ENCODE measurements at places on chromosomes 6 and 20.

GRCh38 chr6:141483598-141484061, 649.1 kb upstream of the GJE1 start:
- no peak for DNase-seq

DNA sequence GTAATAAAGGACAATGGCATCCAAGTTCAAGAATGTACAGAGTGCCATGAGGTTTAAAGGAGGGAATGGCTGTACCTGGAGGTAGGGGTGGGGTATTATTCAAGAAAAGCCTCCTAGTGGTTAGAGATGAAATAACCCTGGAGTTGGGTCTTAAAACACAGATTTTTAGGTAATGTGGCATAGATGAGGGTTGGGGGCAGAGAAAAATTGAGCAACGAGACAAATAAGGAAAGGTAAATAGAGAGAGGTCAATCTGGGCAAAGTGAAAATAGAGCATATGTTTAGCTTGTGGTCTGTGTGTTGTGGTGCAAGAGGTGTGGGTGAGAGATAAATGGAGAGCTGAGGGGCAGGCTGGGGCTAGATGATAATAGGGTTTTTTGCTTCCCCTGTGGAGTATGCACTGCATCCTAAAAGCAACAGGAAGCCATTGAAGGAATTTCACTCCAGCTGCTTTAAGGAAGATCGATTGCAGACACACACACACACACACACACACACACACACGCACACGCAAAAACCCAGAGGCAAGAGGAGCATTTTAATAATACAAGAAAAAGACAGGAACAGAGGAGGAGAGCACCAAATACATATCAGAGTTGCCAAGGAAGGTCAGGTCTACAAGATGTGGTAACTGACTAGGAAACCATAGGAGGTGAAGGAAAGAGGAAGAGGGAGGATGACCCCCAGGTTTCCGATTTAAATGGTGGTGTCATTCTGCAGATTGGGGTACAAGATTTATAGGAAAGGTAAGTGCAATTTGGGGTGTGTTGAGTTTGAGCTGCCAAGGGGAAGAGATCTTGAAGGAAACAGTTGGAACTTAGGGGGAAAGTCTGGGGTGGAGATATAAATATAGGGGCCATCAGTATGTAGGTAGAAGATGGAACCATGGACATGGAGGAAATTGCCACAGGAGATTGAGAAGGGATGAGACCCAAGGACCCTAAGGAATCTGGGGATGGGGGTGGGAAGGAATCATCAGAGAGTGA, 31.3 kb upstream of the ADGRF1 start:
- no peak for DNase-seq

DNA sequence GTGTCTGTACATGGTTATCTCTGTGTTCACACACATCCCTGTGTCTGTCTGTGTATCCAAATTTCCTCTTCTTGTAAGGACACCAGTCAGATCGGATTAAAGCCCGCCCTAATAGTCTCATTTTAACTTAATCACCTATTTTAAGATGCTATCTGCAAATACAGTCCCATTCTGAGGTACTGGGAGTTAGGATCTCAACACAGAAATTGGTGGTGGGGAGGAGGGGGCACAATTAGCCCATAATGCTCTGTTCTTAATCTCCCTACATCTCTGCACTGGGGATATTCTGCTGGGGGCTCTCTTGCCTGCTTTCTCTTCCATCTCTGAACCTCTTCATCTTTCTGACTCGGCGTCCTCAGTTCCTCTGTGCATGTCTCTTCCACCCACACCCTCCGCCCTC, 320.7 kb downstream of the CDC5L start:
- no peak for DNase-seq

GRCh38 chr6:160298121-160298520, 39.5 kb upstream of the SLC22A2 start:
- DNase-seq = no peak

GRCh38 chr20:25024171-25024570, 31.6 kb upstream of the APMAP start:
- no peak for DNase-seq

GRCh38 chr6:169891846-169892245, 140.4 kb downstream of the ERMARD start:
- DNase-seq = no peak

- DNase-seq = no peak
Observed at GRCh38 chr6:151722342-151722741, 85.1 kb upstream of the ESR1 start.

DNA sequence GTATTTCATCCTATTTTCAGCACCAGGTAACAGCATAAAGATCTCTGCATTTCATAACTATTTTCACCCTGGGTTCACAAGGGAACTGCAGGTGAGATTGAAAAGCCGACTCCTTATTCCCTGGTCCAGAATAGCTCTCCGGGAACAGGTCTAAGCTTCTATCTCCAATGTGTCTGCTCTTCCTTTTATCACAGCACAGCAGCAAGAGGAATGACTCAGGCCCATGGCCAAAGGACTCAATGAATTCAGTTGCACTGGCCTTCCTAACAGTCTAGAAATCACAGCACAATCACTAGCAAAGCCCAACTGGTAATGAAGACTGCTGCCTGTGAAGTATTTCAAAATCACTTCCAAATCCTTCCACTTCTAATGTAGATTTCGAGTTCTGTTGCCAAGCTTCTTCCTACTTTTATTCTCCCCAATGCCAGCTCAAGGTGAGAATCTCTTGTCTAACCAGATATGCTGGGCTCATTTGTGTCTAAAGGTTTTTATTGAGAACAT, 30.7 kb downstream of the HMGN3 start:
- DNase-seq = no peak

DNA sequence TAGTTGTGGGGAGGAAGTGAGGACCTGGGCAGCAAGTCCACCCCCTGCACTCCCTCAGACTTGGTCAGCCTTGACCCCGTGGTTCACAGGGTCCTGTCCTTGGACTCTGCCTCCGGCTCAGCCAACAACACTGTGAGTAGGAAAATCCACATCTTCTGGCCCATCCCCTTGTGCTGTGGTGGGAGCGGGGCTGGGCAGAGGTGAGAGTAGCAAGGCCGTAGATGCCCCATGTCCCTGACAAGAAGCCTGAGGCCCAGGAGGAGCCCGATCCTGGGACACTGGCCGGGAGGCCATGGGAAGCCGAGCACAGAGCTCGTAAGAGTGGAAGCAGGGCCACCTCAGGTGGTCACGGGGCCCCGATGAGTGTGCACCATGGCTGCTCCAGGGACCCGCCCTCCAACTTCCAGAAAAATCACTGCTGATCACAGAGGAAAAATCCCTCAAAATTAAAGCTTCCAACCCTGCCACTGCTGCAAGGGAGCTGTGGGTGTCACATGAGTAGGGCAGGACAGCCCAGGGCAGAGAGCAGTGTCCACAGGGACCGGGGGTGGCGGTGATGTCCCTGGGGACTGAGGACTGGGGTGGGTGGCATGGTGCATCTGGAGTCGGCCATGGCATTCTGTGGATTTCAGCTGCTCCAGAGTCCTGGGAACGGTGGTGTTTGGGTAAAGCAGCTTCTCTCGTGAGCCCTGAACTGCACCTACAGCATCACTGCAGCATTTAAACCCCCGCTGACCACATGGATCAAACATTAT, 189.4 kb downstream of the DLL1 start:
- DNase-seq = no peak

GRCh38 chr6:163872335-163872734, 457.8 kb downstream of the QKI start:
- no peak for DNase-seq

GRCh38 chr20:47809161-47809960, 24.1 kb upstream of the SULF2 start:
- DNase-seq = no peak

DNA sequence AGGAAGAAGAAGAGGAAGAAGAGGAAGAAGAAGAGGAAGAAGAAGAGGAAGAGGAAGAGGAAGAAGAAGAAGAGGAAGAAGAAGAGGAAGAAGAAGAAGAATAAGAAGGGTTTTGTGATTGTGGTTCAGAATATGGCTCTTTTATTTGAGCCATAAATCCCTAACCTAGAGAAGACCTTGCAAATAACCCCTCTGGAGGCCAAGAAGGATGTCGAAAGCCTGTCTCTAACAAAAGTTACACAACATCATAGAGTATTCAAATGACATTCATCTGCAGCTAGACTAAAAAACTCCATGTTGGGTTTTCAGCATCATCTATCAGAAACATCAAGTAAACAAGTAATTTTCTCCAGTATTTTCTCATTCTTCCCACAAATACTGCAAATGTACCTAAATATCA, 100.9 kb downstream of the RNASET2 start:
- no peak for DNase-seq

GRCh38 chr6:64050590-64050989, 415.0 kb downstream of the PHF3 start:
- DNase-seq = no peak

GRCh38 chr6:20900389-20901160, 366.3 kb downstream of the CDKAL1 start:
- no peak for DNase-seq

GRCh38 chr6:38459291-38459690, 180.4 kb downstream of the BTBD9 start:
- DNase-seq = no peak

DNA sequence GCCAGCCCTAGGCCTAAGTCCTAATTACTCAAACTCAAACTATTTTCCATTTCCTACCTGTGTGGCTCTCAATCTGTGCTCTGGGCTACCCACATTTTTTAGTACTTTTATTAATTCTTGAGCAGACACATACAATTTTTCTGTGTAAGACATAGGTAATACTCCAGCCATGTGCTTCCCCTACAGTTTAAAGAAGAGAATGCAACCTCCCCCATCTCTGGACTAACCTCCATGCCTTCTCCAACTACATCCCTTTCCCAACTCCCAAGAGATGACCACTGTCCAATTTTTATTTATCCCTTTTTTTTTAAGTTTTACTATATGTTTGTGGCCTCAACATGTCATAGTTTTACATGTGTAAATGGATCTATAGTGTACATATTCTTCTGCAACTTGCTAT, 5.8 kb downstream of the HMGN4 start:
- DNase-seq = no peak

DNA sequence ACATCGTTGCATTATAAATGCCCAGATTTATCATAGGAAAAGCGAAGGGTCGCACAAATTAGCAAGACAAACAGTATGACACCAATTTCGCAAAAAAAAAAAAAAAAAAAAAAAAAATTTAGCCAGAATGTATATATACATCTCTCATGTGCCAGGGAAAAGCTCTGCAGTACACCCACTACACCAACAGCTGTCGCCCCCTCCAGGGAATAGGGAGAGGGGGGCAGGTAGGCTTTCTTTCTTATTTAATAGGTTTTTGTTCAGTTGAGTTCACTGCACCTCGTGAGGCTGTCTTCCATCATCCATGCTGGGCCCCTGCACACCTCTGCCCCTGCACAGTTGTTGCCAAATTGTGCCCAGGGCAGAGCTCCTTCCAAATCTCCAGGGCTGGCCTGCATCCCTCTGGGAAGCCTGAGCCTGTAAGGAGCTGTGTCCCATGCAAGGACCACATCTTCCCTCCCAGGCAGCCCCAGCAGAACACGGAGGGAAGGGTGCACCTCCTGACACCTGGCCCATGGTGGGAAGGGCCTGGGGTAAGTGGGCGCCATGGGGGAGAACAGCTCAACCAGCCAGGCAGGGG, 85.4 kb downstream of the NINL start:
- no peak for DNase-seq

GRCh38 chr6:155181498-155181897, 82.3 kb upstream of the CLDN20 start:
- no peak for DNase-seq

DNA sequence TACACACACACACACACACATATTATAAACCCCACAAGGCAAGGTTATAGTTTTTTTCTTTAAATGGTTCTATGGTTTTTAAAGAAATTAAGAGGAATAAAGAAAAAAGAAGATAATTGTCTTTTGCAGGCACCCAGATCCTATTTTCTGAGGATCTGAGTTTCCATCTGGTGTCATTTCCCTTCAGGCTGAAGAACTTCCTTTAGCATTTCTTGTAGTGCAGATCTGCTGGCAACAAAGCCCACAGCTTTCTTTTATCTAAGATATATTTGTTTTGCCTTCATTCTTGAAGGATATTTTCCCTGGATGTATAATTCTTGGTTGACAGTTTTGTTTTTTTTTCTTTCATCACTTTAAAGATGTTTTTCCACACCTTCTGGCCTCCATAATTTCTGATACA, 57.6 kb upstream of the PMEPA1 start:
- DNase-seq = no peak

GRCh38 chr6:11110921-11111768, at the start of gene ERVFRD-1:
ERVFRD-1 (minus strand) TSS chr6:11111725; CDS start chr6:11105310, 6,415 bp downstream.
- no peak for DNase-seq

DNA sequence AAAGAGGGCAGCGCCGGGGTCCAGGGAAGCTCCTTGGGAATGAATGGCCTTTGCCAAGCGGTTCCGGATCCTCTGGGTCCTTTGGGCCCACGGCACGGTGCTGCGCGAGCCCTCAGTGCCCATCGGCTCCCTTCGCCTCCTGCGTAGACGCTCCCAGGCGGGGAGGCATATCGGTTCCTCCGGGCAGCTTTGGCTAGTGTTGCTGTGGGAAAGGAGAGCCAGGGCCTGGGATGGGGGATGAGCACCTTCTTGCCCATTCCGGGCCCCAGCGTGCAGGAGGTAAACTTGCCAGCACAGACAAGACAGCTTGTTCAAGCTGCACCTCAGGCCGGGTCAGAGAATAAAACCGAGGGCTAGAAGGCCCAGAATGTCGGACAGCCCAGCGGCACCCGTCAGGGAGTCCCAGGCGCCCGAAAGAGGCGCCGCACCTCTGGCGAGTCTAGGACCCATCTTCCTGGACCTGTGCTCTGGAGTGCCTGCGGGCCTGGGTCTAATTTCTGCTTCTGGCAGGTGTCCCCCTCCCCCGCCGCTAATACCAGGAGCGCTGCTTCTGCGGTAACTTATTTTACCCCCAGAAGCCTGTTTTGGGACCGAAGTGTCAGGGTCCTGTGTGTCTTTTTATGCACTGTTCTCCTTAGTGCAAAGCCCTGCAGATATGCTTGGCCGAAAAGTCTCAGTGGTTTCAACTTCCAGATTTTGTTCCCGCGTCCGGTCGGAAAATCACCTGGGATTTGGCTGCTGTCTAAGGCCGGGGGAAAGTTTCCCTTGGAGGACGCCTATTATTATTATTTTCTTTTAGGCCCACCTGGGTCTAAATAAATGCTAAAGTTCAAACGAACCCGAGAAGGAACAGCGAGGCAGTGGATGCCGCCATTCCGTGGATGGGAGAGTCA, 1.7 kb upstream of the TFAP2C start:
- DNase-seq = no peak

DNA sequence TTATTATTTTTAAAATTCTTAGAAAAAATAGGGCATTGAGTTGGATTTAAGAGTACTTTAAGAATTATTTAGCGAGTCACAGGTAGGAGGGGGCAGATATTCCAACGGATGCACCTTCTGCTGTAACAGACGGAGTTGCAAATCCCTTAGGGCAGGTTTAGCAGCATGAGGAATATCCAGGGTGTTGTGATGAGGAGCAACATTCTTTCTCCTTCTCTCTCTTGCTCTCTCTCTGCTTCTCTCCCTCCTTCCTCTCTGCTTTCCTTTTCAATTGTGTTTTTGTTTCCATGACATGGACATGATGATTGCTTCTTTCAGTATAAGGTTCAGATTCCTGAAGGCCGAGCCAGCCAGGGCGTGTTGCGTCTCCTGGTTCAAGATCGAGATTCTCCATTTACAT, 28.9 kb downstream of the CDH26 start:
- DNase-seq = no peak

GRCh38 chr20:58303547-58303946, 6.0 kb upstream of the RAB22A start:
- no peak for DNase-seq

All from right renal pelvis (tissue), 4 donors.